ENCODE measurements at places on chromosomes 5 and 9.

DNA sequence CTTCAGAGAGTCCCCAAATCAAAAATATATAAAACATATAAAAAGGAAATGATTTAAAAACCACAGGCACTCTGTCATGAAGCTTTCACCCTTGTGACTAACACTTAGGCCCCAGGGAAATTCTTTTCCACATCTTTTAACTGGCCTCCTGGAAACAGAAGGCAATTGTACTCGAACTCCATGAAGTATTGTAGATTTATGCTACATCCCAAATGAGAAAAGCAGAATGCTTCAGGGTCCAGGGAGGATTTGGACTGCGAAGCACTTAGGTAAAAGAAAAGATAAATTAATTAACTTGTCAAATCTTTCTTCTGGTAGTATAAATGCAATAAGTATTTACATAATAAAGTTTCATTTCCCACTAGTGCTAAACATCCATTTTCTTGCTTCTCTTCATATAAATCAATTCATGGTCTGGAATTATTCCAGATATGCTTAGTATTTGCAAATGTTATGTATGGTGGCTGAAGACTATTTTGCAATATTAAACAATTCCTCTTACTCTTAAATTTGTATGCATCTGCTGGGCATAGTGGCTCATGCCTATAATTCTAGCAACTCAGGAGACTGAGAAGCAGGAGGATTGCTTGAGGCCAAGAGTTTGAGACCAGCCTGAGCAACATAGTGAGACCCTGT lies 64.9 kb upstream of the ELL2 start:
- no peak for DNase-seq

GRCh38 chr9:73412874-73413273 lies 261.2 kb downstream of the ANXA1 start:
- no peak for DNase-seq

- peak; percentile 30 for DNase-seq
Observed at GRCh38 chr5:32076699-32077695, 97.1 kb downstream of the GOLPH3 start.

DNA sequence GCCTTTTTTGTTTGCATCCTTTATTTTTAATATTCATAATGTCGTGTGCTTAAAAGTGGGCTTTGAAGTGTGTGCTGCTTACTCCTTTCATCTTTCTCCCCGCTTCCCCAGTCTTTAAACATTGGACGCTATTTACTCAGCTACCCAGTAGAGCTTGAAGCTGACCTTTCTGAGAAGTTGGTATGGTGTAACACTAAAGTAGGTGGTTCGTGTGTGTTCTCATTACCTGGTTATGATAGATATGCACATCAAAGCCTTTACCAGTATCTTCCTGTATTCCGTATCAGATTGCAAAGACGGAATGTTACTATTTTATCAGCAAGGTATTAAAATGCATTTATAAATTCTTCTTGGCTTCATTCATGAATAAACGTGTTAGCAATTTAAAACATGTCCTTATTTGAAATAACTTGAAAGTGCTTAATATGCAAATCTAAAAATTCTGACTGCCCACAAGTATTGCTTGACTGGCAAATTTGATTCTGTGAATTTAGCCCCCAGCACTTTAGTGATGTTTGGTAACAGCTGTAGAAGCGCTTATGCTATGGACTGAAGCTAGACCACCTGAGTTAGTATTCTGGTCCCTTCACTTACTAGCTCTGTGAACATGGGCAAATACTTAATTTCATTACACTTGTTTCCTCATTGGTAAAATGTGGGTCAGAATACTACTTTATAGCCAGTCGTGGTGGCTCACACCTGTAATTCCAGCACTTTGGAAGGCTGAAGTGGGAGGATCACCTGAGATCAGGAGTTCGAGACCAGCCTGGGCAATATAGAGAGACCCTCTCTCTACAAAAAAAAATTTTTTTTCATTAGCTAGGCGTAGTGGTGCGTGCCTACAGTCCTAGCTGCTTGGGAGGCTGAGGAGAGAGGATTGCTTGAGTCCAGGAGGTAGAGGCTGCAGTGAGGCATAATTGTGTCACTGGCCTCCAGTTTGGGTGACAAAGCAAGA lies 1.7 kb downstream of the RRAGA start:
- no peak for DNase-seq

- DNase-seq = no peak
Observed at GRCh38 chr5:176486189-176486757, 38.1 kb downstream of the FAF2 start.

DNA sequence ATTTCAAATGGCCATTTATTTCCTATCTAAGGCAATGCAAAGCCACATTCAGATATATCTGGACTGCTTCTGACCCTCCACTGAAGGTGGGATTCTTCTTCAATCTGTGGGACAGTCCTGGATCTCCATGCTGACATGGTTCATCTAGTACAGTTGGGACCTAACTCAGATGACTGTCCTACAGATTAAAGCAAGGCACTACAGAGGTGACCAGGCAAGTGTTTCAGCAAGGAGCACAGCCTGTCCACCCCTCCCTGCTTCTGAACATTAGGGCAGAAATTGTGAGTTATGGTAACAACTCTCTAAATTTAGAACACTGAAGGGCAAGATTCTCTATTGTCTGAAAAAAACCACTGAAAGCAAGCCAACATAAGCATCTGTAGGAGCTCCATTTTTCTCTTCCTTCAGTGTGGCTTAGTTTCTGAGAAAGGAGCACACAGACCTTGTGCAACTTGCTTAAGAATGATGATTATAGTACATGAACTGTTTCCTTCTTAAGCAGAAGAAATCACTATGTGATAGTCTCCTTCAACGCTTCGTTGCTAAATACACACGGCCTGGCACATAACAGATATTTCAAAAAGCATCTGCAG lies 62.9 kb upstream of the BARX1 start:
- DNase-seq = no peak

DNA sequence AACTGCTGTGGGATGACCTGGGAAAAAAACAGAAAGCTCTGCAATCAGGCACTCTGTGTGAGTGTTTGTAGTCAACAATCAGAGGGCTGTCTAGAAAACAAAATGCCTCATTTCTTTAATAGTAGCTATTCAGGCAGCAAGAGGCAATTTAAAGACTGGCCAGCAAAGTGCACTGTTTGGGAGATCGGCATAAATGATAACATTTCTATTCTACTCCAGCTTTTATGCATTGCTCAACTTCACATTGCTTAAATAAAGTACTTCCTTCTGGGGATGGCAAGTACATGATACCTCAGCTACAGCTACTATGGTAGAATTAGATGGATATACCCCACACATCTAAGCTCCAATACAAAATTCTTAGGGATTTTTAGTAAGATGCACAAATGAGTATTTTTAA lies 193.1 kb downstream of the DCP2 start:
- DNase-seq = peak; percentile 35

DNA sequence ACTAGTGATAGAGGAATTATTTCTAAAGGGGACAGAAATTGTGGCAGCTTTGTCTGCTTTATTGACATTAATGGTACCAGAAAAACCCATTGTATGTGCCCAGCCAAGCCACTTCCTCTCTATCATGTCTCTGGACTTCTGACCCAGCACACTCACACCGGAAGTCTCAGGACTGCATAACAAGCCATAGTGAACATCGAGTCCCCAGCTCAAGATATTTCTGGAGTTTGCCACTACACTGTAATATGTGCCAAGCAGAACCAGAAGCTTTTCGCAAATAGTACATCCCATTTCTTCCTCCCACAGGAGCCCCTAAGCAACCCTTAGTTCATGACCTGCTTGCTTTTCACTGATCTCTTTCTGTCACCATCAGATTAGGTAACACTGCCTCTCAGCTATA lies 187.4 kb upstream of the GHR start:
- no peak for DNase-seq

DNA sequence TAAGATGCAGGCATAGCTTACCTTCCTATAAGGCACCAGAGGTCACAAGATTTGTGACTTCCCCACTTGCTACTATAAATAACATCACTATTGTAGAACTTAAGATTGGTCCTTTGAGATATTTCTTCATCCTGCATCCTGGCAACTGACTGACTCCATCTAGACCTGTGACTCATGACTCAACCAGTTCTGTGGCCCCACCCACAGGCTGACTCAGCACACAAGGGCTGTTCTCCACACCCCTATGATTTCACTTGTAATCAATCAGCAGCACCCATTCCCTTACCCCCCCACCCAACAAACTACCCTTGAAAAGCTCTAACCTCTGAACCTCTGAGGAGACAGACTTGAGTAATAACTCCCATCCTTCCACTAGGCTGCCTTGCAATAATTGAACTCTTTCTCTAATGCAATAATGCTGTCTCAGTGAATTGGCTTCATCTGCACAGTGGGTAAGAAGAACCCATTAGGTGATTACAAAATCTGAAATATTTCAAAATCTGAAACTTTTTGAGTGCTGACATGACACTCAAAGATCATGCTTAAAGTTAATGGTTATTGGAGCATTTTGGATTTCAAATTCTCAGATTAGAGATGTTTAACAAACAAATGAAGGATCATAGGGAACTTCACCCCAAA lies 296.7 kb downstream of the ARL15 start:
- no peak for DNase-seq

DNA sequence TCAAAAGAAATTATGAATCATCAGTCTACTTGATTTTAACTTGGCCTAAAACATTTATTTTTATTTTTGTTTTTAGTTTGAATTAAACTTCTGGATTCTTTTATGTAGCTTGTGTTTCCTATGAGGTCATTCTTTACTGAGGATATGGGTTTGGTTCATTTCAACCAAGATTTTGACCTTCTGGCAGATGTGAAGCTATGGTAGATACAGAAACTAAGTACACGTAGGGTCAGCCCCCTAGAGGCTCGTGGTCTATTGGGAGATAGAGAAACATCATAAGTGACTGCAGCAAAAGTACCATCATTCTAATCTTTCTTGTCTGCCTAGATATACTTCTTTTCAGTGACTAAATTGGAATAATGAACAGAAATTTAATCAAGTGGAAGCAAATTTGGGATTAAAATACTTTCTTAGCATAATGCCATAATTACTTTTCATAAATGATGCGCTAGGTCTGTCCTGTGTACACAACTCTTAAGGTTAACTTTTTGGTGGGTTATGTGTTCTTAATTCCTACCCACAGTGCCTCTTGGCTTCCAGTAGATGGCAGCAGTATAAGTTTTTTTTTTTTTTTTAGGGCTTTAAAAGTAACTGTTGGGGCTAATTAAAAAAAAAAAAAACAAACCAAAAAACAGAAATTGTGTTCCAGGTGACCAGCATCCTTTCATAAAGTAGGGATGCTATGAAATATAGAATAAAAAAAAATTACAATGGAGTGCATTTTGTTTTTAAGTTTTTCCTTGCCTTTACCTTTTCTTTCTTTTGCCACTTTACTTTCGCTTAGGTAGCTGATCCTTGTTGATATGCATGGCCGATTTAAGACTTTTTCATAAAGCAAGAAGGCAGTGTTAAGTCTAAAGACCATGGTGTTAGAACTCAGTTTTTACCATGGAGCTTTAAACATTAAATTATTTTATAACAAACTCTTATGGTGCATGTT lies 49.9 kb downstream of the LRRTM2 start:
- no peak for DNase-seq

DNA sequence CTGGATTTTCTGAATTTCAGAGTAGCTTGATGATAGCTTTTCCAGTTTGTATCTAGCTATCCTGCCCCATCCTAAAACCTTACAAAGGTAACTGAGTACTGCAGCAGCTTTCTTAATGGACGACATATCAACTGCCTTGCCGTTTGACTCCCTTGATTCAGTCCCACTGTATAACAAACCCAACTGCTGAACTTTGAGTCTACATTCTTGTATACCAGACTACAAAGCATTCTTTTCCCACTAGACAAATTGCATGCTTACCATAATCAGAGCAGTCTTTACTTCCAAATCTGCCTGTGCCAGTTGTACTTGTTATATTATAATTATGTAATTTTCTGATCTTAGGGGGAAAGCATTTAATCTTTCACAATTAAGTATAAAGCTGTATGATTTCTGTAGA lies 47.3 kb downstream of the ANKRD31 start:
- no peak for DNase-seq

DNA sequence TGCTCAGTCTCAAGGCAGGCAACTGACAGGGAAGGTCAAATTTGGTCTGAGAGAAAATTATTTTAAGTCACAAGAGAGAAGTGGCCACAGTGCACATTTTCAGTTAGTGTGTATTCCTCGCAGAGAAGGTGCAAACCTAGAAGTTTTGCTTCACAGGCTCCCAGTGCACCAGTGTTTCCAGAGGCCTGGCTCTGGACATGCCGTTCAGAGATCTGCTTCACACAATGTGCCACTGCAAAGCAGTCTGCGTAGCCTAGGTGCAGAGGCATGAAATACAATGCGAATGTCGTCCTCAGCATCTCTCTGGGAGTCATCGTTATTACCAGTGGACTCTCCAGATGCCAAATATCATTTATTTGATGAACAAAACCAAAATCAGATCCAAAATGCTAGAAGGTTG lies 147.8 kb downstream of the MAPKAP1 start:
- no peak for DNase-seq

DNA sequence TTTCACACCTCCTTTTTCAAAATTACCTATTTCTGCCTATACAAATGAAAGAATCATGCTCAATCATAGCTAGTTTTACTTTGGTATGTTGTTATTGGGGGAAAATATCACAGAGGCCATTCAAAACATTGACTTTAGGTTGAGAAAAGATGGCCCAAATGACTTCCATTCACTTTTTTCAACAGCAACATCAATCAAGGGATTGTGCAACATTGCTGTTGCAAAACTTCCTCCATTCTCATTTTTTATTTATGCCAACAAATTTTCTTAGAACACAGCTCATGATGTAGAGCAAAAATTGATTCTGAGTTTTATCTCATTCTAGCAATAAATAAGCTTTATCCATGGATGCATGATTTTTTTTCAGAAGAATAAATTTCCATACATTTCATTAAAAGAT lies 93.6 kb upstream of the RORB start:
- no peak for DNase-seq

DNA sequence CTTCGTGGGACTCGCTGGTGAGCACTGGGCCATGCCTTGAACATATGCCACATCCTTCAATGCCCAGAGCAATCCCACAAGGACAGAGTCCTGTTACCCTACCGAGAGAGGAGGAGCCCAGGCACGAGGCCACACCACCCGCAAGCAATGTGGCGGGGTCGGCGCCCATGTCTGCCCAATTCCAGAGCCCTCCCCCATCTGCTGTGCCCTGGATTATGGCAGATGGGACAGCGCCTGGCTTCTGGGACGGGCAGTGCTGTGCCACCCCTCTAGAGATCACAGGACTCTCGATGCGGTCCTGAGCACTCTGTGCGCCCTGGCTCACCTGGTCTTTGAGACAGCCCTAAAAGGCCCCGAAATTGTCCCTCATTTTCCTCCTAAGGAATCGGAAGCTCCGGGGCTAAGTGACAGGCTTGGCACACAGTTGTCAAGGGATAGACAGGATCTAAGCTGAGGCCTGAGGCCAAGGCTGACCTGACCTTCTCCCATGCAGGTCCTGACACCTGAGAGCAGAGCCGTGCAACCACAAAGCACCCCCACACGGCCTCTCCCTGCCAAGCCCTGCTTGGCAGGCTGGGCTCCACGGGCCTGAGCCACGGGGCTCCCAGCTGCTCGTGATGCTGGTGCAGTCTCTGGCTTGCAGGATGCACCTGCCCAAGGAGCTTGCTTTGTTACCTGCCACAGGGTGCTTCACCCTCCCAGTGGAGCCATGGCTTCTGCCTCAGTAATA lies 48.8 kb downstream of the PRRT1B start:
- DNase-seq = peak; percentile 86

GRCh38 chr5:151083081-151083676 lies 2.3 kb upstream of the TNIP1 start:
- no peak for DNase-seq

- no peak for DNase-seq
Observed at GRCh38 chr5:88679638-88680037, 203.3 kb downstream of the MEF2C start.

Measured in T47D (cell line).